ENCODE measurements at places on chromosomes 4 and X.

DNA sequence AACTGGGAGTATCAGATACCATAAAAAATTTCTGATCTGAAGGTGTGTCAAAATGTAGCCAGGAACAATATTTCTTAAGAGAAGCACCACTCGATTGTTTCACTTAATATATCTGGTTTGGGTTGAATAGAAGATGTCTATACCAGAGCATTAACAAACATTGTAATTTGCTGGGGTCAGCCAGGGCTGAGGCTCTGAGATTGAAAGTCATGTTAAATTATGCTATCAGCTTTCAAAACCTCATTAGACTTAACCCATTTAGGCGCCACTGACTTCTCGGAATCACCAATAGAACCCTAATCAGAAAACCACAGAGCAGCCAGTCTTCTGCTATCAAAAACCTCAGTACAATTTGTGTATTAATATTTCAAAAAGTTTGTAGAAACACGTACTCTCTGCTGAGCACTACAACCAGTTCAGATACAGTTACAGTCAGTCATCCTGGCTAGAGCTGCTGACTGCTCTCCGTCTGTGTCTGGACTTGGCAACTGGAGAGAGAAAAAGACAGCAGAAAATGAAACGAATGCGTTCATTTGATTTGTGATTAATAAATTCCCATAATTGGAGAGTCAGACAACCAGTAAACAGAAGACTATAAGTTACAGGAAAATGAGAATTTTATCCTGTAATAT, 848.6 kb upstream of the PABPC4L start:
- DNase-seq: peak; percentile 11

GRCh38 chr4:4872314-4872903, 12.9 kb downstream of the MSX1 start:
- DNase-seq: no peak

- no peak for DNase-seq
Measured at GRCh38 chr4:48081196-48081595, 52.9 kb downstream of the TXK start.

DNA sequence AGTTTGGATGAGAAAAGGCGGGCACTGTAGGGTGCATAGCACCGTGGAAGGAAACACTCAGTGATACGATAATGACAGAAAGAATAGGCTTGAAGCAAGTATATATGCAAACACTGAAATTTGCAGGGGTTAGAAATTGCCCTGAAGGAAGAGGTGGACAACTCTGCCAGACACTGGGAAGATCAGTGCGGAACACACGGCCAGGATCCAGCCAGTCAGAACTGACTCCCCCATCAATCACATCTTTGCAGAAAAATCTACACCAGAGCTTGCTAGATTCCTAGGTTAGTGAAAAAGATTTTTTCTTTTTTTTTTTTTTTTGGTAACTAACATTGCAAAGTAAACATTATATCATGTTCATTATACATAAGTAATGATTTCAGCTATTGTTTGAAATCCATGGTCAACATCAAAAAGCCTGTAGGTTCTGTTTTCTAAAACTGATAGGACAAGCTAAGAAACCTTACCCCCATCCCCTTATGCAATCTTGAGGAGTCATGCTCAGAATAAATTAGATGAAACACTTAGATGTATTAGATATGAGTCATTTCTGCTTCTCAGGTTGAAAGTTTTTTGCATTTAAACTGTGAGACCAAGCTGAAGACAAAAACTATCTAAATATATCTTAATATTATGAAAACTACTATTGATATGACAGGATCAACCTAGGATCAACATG, 38.9 kb downstream of the TRIML1 start:
- no peak for DNase-seq

GRCh38 chrX:40283981-40284380, 186.2 kb upstream of the BCOR start:
- DNase-seq: peak; percentile 60

DNA sequence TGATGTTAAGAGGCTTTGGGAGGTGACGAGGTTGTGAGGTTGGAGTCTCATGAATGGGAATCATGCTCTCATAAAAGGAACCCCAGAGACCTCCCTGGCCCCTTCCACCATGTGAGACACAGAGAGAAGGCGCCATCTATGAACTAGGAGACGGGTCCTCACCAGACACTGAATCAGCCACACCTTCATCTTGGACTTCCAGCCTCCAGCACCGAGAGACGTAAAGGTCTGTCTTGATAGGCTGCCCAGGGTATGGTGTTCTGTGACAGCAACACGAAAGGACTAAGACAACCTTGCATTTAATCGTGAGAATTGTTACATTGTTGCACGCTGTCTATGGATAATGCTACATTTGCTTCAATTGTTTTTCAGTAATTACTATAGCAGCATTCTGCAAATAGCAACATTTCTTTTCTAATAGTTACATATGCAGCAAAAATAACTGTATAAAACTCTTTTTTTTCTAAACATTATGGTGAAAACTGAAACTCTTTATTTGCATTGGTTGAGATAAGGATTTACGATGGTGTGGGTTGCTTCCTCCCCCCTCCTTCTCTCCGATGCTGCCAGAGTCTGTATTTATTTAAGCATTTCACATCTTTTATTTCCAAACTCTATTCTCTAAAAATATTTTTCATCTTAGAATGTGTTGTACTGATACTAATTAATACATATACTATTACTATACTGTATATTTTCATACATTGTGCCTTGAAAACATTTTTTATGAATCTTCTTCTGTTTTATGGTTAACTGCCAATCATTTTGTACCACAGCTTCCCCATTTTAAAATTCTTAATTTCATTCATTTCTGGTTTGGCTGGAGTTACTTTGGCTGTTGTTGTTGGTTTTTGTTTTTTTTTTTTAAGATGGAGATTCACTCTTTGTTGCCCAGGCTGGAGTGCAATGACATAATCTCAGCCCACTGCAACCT, 26.4 kb upstream of the AKAP17A start:
- DNase-seq: no peak

- DNase-seq: no peak
Measured at GRCh38 chr4:85280963-85281362, 194.0 kb upstream of the ARHGAP24 start.

- DNase-seq: no peak
Measured at GRCh38 chrX:14051416-14051815, 21.7 kb upstream of the GEMIN8 start.

- peak; percentile 90 for DNase-seq
Measured at GRCh38 chrX:103214870-103215424, at the start of gene BEX4. Gene BEX4 (plus strand): TSS chrX:103215108. CDS start chrX:103216154, 1,046 bp downstream.

GRCh38 chrX:7378406-7378805, 230.5 kb upstream of the PUDP start:
- no peak for DNase-seq

DNA sequence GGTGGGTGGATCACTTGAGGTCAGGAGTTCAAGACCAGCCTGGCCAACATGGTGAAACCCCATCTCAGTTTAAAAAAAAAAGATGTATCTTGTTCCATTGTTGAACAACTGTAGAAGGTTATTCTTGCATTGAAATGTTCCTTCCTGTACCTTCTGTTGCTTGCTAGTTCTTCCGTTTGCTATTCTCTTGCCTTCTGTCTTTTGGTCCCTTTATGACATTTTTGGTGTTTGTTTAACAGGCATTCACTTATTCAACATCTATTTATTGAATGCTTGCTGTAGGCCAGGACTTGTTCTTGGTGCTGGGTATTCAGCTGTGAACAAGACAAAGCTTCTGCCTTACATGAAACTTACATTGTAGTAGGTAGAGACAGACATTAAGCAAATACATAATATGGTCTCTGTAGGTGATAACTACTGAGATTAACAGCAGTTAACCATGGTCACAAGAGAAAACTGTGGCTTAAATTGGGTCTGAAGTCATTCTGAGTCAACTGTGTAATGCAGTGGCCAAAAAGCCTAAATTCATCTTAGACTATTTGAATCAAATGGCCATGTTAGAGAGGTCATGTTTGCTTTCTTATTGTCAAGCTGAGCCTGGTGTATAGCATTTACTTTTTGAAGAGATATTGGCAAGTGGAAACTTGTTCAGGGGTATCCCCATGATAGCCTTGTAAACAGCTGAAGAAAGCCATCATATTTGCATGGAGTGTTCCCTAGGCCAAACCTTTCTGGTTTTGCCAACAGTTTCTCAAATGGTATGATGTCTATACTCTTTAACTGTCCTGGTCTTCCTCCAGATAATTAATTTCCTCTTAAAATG, 35.6 kb downstream of the GAB1 start:
- DNase-seq: peak; percentile 76

- no peak for DNase-seq
Measured at GRCh38 chr4:151921811-151922210, 161.0 kb upstream of the GATB start.

DNA sequence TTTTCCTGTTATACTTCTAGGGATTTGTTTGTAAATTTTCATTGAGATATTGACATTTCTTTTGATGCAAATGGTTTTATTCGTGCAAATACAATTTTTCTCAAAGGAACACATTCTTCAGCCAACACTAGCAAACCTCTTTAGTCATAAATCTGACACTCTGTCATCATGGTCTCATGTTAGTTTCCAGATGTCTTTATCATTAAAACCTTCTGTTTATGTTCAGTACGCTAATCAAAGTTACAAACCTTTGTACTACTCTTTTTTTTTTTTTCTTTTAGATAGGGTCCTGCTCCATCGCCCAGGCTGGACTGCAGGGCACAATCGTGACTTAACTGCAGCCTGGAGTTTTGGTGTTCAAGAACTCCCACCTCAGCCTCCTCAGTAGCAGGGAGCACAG, 7.1 kb downstream of the SLC25A31 start:
- DNase-seq: peak; percentile 49

DNA sequence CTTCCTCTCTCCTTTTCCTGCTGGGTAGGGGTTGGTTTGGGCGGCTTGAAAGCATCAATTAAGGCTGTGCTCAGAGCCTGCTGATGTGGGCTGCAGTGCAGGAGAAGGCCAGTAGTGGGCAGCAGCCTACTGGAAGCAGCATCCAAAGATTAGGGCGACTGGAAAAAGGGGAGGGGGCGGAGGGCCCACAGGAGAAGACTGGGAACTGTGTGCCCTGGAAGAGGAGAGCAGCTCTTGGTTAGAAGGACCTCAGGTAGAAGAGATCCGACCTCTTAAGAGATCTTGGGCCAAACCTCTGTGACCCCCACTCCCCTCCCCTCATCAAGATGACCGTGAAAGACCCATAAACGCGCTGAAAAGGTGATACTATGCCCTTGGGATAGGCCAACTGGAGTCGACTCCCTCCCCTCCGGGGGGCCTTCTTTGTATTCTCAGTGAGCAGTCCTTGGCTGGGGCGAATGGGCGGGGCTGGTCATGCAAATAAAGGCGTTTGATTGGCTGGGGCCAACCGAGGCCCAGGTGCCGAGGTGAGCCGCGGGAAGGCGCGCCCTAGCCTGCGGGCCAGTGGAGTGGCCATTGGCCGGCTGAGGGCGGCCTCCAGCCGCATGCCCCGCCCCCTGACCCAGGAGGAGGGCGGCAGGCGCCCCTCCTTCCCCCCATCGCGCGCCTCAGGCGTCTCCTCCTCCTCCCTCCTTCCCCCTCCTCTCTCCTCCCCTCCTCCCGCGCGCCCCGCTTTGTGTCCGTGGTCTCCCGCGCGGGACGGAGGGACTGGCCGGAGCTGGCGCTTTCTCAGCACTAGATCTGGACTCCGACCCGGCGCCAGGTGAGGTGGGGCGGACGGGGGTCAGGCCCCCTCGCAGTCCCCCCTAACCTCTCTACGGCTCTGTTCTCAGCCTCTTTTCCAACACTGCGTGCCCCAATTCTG, 10.1 kb downstream of the DLG3 start:
- DNase-seq: peak; percentile 73

DNA sequence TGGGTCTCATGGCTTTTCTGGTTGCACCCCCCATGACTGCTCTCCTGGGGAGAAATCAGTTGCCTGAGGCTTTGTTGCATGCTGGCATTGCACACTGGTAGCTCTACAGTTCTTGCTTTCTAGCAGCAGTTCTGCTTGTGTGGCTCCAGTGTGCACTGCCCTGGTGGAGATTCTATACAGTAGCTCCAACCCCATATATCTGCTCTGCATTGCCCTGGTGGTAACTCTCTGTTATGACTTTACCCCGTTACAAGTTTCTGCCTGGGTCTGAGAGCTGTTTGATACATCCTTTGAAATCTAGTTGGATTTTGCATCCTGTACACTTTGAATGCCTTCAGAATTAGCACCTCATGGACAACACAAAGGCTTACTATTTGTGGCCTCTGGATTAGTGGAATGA, 241.4 kb upstream of the EPHA5 start:
- DNase-seq: no peak

- peak; percentile 86 for DNase-seq
Measured at GRCh38 chrX:10722851-10723250, 102.5 kb upstream of the MID1 start.

GRCh38 chrX:149259241-149259640, 245.9 kb downstream of the IDS start:
- no peak for DNase-seq

- DNase-seq: peak; percentile 21
Measured at GRCh38 chr4:110088670-110089069, 109.7 kb downstream of the ELOVL6 start.

- peak; percentile 57 for DNase-seq
Measured at GRCh38 chrX:152642931-152643564, 5.4 kb downstream of the GABRQ start.
